T-cell (primary cell): ENCODE measurements at places on chromosomes 11 and 22.

GRCh38 chr11:83793310-83793709, 507.1 kb upstream of the CCDC90B start:
- no peak for DNase-seq

DNA sequence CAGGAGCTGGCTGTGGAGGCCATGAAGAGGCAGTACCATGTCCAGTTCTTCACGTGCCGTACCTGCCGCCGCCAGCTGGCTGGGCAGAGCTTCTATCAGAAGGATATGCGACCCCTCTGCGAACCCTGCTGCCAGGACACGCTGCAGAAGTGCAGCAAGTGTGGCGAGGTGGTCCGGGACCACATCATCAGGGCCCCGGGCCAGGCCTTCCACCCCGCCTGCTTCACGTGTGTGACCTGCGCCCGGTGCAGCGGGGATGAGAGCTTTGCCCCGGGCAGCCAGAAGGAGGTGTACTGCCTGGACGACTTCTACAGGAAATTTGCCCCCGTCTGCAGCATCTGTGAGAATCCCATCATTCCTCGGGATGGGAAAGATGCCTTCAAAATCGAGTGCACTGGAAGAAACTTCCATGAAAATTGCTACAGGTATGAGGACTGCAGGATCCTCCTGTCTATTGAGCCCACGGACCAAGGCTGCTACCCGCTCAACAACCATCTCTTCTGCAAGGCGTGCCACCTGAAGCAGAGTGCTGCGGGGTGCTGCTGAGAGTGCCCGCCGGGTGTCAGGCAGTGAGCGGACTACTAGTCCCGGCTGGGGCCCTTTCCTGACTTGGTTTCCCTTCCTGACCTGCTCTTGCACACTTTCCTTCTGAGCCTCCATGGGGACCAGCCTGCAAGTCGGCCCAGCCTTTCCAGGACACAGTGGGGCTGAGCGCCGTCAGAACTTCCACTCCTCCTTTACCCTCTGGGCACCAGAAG, 22.0 kb upstream of the PHF21A start:
- no peak for DNase-seq

DNA sequence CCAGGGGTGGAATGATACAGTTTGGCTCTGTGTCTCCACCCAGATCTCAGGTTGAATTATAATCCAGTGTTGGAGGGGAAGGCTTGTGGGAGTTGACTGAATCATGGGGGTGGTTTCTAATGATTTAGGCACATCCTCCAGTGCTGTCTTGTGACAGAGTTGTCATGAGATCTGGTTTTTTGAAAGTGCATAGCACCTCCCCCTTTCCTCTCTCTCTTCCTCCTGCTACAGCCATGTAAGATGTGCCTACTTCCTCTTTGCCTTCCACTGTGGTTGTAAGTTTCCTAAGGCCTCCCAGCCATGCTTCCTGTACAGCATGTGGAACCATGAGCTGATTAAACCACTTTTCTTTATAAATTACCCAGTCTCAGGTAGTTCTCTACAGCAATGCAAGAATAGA, 45.1 kb downstream of the THAP12 start:
- DNase-seq, result no peak

DNA sequence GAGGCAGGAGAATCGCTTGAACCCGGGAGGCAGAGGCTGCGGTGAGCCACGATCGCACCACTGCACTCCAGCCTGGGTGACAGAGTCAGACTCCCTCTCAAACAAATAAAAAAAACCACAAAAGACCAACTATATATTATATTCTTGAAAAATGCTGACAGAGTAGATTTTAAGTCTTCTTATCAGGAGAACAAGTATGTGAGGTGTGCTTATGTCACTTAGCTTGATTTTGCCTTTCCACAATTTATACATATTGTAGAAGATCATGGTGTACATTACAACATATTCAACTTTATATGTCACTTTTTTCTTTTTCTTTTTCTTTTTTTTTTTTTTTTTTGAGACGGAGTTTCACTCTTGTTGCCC, 24.1 kb upstream of the CARS1 start:
- DNase-seq, result no peak

GRCh38 chr11:96010683-96011082, 86.8 kb upstream of the MTMR2 start:
- no peak for DNase-seq

- no peak for DNase-seq
Measured at GRCh38 chr11:40407355-40407754, 1052.1 kb downstream of the LRRC4C start.

DNA sequence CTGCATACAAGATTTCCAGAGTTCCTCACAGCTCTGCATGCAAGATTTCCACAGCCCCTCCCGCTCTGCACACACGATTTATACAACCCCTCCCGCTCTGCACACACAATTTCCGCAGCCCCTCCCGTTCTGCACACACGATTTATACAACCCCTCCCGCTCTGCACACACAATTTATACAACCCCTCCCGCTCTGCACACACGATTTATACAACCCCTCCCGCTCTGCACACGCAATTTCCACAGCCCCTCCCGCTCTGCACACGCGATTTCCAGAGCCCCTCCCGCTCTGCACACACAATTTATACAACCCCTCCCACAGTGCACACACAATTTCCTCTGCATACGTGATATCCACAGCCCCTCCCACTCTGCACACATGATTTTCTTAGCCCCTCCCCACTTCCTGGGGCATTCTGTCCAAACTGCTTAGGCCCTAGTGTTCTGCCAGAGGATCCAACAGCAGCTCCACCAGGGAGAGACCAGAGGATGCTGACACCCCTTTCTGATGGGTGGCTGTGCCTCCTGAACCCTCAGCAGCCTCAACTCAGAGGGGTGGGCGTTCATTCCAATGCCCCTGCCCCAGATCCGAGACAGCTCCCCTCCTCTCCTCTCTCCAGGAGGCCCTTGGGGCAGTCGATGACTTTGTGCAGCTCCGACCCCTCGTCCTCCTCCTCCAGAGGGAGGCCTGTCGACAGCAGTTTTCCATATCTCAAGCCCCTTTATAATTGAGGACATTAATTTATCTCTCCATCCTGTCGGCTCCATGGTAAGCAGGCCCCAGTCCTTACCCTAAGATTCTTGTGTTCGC, 671.7 kb downstream of the BRD1 start:
- DNase-seq, result no peak

DNA sequence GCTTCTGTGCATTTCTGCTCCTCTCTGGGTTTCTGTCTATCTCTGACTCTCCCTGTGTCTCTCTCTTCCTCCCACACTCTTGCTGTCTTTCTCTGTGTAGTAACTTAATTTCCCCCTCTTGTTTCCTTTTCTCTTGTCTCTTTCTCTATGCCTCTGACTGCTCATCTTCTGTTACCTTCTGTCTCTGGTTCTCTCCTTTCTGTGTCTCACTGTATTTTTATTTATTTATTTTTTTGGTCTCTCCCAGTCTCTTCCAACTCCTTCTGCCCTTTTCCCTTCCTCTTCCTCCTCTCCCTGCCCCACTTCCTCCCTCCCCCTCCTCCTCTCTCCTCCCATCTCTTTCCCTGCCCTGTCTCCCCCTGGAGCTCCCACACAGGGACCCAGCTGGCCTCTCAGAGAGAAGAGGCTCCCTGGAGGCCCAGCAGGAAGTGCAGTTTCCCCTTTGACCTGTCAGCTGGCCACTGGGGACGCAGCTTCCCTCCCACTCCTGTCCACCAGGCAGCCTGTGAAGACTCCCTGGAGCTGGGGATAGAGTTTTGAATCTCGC, 38.3 kb upstream of the MYH9 start:
- no peak for DNase-seq

GRCh38 chr22:30079952-30080533, at the start of gene HORMAD2:
Gene HORMAD2, plus strand, starts transcription at chr22:30080464. Its CDS starts 13,489 bp downstream, at chr22:30093953.
- DNase-seq, result no peak

DNA sequence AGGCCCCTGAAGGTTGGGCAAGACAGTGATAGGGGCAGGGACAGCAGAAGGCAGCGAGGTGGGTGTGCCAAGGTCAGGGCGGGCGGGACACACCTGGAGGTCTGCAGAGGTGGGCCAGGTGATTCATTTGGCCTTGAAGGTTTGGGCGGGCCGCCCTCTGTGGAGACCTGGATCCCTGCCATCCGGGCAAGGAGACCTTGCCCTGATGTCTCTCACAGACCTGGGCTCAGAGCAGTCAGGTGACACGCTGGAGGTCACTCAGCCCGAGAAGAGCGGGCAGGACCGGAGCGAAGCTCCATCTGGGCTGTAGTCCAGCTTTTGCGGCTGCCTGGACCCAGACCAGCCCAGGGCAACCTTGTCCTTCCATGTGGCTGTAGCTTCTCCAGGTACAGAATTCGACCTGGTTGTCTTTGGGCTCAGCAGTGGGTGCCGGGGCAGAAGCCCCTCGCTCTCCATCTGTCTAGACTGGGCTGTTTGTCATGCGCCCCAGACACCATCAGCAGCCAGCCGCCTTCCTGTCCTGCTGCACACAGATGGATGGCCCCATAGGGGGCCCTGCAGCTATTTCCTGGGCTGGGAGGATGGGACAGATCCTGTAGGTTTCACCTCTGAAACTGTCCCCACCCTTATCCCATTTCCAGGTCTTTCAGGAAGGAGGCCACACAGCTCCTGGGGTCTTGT, 3.1 kb downstream of the MRGPRG start:
- no peak for DNase-seq

DNA sequence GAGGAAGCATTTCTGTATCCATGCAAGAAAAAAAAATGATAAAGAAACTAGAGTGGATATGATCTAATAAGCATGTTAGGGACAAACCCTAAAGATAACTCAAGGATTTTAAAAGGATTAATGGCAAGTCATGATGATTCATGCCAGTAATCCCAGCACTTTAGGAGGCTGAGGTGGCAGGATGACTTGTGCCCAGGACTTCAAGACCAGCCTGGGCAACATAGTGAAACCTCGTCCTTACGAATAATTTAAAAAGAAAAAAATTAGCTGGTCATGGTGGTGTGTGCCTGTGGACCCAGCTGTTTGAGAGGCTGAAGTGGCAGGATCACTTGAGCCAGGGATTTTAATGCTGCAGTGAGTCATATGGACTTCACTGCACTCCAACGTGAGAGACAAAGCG, 145.5 kb upstream of the BLID start:
- DNase-seq, result no peak

- no peak for DNase-seq
Measured at GRCh38 chr22:46876357-46876934, 114.0 kb downstream of the TBC1D22A start.

- DNase-seq, result no peak
Measured at GRCh38 chr11:65663639-65664200, 1.0 kb upstream of the RELA start.

DNA sequence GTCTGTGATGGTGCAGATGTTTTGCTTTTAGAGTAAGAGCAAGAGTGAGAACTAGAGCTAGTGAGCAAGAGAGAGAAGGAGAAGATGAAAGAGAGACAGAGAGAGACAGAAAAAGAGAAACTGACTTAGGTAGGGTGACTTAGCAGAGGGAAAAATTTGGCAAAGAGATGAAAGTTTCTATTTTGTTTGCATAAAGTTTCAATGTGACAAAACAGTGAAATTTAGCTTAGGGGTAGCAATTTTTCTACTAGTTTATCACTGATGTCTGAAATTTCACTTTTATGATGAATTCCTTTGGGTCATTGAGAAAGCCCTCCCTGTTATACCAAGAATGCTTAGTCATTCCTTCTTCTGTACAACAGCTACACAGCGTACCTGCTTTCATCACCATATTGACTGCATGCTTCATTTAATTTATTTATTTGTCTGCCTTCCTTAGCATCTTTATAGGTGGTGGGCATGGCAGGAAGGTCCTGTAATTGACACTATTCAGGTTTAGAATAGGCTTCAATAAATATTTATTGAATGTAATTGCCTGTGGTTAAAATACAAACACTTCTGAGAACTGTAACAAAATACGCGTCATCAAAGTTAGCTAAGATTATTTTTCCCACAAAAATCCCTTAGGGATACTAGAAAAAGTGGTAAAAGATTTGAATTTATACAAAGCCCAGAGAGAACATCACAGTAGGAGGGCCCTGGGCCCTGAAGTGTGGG, 19.9 kb upstream of the CTSC start:
- no peak for DNase-seq

DNA sequence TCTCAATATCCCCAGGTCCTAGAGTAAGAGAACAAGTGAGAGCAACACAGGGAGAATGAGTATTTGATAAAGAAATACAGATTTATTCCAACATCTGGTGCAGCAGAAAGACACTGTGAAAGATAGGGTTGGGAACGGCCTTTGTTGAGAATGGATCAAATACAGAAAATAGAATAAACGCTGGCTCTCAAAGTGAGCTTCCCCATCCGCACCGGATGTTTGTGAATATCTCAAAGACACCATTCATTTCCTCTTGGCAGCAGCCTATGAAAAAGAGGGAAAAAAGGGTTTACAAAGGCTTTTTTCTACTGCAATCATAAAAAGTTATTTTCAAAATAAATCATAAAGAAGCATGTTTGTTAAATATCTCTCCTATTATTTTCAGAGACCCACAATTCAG, 279.3 kb downstream of the CASP12 start:
- no peak for DNase-seq

DNA sequence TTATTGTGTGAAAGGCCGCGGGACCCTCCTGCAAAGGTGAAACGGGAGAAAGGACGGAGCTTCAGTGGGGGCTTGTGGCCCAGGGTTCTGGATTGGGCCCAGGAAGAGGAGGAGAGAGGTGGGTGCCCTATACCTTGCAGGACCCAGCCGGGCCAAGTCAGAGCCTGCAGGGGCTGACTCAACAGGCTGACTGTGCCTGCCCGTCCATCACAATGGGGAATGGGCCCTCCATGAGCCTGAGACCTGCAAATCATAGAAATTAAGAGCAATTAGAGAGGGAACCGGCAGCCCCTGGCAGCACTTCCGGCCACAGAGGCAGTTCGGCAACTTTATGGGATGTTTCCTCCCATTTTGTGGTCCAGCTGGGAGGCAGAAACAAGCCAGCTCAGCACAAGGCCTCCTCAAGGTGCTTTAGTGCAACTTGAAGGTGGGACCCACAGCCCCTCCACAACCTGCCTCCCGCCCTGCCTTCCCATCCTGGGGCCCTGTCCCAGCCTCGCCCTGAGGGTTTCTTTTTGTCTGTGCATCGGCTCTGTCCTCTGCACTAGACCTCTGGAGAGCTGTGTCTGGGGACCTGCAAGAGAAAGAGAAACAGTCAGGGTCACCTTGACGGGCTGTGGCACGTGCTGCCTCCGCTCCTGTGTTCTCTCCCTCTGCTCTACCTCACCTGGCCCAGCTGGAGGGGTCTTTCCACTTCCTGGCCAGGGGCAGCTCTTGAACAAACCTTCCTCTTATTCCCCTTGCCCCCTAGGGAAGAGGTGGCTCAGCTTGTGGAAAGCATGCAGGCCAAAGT, 19.1 kb upstream of the NECTIN1 start:
- DNase-seq, result no peak

- no peak for DNase-seq
Measured at GRCh38 chr11:73262851-73263495, 9.2 kb upstream of the P2RY6 start.

DNA sequence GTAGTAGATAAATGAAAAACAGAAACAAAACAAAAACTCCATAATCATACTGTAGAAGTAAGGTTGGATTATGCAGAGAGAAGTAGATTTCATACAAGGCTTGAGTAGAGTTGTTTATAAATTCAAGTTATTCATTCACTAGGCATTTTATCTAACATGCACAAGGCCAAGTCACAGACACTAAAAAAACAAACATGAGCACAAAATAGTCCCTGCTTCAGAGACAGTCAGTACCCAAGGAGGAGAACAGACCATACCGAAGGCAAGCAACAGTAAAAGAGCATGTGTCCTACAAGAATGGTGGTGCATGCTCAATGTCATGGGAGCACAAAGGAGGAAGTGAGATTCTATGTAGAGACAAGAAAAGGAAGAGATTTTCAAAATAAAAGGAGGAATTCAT, 796.5 kb upstream of the LRRC4C start:
- no peak for DNase-seq

- no peak for DNase-seq
Measured at GRCh38 chr22:35863432-35863831, 145.8 kb downstream of the APOL5 start.
